ENCODE measurements at places on chromosomes 2 and 18. TPM values are rescaled to one million over a fixed set of nuclear protein-coding genes. Genes with fewer than 3 reads are reported as not detected.

DNA sequence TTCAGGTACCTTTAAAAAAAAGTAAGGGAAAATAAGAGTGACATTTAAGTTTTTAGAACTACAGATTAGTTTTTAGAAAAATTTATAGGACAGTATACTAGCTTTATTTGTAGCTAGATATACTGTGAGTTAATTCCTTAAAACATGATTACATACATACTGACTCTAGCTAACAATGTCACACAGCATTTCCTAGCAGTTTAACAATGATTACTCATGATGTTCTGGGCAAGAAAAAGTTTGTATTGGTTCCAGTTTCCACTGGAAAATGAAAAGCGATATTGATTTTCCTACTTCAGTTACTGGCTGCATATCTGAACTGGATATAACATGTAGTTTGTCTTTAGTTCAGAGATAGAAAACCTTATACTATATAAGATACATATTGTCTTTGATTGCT is 19.4 kb downstream of the SLC39A6 start:
- DNase-seq, result no peak

- no peak for DNase-seq
Observed at GRCh38 chr18:9380621-9381395, 46.2 kb downstream of the TWSG1 start.

GRCh38 chr2:112803691-112804521 is 19.6 kb upstream of the IL1A start:
- DNase-seq, result no peak

SLC16A14 gene
- 3.0 TPM for total RNA-seq

GRCh38 chr2:61898810-61899209 is 6.7 kb upstream of the COMMD1 start:
- no peak for DNase-seq

PAIP2B gene
- 69.7 TPM for total RNA-seq
